GM19239 (cell line): ENCODE measurements at places on chromosomes 1 and 21.

- DNase-seq: no peak
Measured at GRCh38 chr1:229155472-229155871, 115.4 kb upstream of the RAB4A start.

DNA sequence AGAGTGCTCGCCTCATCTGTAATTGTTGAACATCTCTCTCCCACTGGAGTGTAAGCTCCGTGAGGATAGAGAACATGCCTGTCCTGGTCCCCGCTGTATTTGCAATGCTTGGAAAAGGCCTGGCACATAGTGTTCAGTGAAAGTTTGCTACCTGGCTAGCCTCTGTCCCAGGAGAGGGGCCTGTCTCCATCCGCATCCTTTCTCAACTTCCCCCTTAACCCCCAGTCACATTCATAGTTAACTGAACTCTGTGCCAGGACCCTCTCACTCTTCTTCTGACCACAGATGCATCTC, 15.2 kb downstream of the SPOCD1 start:
- DNase-seq: no peak

- no peak for DNase-seq
Measured at GRCh38 chr1:72568113-72568512, 285.8 kb upstream of the NEGR1 start.

- DNase-seq: no peak
Measured at GRCh38 chr1:168121401-168122011, 15.2 kb downstream of the GPR161 start.

GRCh38 chr1:177854951-177855350, 114.9 kb downstream of the SEC16B start:
- no peak for DNase-seq

- DNase-seq: no peak
Measured at GRCh38 chr1:210262167-210262896, 29.7 kb downstream of the SERTAD4 start.

- no peak for DNase-seq
Measured at GRCh38 chr1:169576241-169576934, 9.9 kb downstream of the F5 start.

GRCh38 chr21:46299167-46299566, 13.0 kb downstream of the YBEY start:
- no peak for DNase-seq

GRCh38 chr1:90262791-90263190, 267.9 kb downstream of the ZNF326 start:
- DNase-seq: no peak

DNA sequence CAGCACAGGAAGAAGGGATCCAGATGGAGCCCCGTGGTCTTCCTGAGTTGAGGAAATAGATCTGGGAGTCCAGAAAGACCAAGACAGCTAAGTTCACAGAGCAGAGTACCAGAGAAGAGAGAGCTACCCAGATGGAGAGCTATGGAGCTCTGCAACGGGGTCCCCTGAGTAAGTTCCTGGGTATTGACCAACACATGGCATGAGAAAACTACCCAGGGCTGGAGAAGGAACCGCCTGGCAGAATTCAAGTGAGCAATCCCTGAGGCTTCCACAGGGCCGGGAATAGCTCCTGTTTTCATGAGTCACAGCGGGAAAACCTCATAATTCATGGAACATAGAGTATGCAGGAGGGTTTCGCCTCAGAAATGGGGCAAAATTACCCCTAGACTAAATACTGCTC, 19.7 kb downstream of the STPG1 start:
- DNase-seq: no peak

- no peak for DNase-seq
Measured at GRCh38 chr1:16968372-16968771, 12.0 kb downstream of the MFAP2 start.
